ENCODE measurements at places on chromosomes 7 and 10.

- DNase-seq = peak; percentile 33
Observed at GRCh38 chr10:70528741-70529362, 50.3 kb downstream of the PALD1 start.

DNA sequence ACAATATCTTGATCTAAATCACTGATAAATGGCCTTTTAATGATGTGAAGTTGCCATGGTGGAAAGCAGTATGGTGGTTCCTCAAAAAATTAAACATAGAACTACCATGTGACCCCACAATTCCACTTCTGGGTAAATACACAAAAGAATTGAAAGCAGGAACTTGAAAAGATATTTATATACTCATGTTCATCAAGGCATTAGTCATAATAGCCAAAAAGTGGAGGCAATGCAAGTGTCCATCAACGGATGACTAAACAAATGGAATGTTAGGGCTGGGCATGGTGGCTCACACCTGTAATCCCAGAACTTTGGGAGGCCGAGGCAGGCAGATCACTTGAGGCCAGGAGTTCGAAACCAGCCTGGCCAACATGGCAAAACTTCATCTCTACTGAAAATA, 2.0 kb upstream of the DNAJC12 start:
- peak; percentile 5 for DNase-seq

- DNase-seq = no peak
Observed at GRCh38 chr7:85160223-85160622, 26.6 kb downstream of the SEMA3D start.

DNA sequence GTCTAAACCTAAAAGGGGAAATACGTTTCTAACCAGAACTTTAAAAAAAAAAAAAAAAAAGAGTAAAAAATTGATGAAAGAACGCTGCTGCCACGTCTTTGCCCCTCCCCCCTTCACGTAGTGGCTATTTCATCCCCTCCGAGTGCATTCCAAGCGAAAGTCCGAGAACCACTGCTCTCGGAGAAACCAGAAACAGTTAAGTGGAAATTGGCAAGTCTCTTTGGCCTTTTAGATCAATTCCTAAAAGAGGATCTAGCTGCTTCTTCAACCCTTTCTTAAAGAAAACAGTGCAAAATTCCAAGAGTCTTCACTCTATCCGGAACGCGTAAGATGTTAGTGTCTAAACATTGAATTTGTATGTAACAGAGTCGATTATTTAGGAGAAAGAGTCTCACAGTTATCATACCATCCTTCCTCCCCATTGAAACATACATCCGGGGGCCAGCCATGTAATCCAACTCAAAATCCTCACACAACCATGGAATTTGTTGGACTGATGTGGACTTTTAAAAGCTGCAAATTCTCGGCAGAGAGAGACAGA, 1.1 kb downstream of the P4HA1 start:
- DNase-seq = peak; percentile 77

DNA sequence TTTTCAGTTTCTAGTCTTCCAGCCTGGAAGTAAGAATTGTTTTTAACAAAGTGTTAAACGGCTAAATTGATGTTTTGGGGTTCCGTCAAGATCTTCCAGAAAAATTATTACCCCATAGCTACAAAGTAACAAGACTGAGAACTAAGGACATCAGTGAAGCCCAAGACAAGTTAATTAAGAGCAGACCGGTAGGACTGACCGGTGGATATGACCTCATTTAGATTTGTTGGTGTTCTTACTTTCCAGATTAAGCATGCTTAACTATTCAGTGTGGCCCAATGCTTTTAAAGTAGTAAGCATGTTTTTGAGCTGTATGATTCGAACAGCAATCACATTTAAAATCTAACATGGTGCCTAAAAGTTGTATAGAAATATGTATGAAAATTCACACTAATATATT, 73.1 kb upstream of the RPA3 start:
- DNase-seq = no peak

GRCh38 chr7:37770838-37771237, 77.6 kb upstream of the NME8 start:
- DNase-seq = no peak

GRCh38 chr7:132503415-132503814, 72.9 kb downstream of the PLXNA4 start:
- DNase-seq = no peak

DNA sequence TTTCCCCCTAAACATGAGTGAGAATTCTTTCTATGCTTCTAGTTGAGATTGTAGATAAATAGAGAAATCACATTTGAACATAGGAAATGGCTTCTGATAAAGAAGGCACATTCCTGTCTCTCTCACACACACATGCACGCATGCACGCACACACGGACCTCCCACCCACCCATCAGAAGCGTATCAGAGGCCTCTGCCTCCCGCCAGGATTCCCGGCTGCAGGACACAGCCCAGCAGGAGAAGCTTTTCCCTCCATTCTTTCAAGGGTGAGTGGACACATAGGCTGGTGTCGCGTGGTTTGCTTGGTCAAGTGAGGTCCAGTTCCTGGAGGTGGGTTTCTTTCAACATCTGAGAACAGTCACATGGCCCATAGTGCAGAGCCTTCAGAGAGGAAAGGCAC, 34.2 kb downstream of the KLF6 start:
- no peak for DNase-seq

DNA sequence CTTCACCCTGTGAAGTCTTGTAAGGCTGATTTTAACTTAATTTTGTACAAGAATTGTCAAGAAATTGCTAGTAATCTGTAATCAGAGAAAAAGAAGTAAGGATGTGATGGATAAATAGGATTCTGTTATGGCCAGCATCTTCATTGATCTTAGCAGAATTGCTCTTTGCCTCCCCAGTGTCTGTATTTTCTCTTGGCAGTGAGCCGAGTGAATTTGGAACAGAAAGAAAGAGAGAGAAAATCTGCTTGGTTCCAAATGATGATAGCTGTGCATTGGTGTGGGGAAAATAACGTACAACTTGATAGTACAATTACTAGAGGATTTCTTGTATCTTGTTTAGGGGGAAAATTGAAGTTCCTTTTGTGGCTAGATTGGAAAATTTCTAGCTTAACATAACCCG, 34.6 kb downstream of the VTI1A start:
- DNase-seq = no peak

GRCh38 chr7:139192014-139192706, 38.9 kb upstream of the UBN2 start:
- no peak for DNase-seq

- DNase-seq = no peak
Observed at GRCh38 chr10:2913474-2913873, 153.9 kb upstream of the PFKP start.

DNA sequence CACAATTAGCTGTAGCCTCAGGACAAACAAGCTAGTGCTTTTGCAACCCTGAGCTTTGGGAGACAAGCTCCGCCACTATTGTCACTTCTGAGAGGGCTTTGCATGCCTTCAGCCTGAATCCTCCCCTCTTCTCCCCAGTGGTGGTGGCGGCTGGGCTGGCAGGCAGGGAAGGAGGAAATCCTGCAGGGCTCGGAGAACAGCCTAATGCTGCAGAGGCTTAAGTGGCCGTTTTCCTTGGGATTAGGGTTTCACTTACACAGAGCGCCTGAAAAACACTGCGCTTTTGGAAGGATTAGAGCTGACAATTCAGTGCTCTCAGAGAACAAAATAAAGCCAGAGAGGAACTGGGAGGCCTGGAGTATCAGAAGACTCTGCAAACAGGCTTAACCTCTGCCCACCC, 71.3 kb downstream of the PAX2 start:
- DNase-seq = no peak

DNA sequence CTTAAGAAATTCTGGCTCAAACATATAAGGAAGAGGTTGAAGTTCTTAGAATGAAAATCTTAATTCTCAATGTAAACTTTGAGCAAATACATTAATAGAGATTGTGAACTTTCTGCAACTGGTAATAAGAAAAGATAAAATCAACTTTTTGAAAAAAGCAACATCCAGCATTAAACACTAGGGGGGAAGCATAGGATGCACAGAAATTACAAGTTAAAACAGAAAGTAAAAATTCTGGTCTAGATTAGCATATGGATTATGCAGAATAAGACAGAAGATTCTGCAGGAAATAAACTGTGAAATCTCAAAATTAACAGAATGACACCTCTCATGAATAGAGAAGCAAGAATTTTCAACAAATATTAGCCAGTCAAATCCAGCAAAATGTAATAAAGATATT, 38.0 kb upstream of the CAV2 start:
- DNase-seq = no peak

- DNase-seq = no peak
Observed at GRCh38 chr7:131890176-131890575, 333.7 kb upstream of the PODXL start.

GRCh38 chr10:28538595-28538994, 5.7 kb downstream of the WAC start:
- no peak for DNase-seq

DNA sequence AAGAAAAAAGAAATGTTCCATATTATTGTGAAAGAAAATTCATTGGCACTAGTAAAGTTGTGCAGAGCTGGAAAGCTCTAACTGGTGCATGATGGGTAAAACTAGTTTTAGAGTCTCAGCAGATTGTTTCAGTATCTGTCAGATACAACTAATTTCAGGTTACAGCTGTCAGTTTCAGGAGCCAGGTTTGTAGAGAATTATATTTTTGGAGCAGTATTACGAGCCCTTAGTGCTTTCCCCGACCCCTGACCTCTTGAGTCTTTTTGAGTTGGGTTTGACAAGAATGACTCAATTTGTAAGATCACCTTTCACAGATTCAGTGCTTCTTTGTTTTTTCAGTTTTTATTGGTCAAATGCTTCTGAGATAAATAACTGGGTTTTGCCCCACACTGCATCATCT, 366.4 kb upstream of the PLXDC2 start:
- DNase-seq = no peak

DNA sequence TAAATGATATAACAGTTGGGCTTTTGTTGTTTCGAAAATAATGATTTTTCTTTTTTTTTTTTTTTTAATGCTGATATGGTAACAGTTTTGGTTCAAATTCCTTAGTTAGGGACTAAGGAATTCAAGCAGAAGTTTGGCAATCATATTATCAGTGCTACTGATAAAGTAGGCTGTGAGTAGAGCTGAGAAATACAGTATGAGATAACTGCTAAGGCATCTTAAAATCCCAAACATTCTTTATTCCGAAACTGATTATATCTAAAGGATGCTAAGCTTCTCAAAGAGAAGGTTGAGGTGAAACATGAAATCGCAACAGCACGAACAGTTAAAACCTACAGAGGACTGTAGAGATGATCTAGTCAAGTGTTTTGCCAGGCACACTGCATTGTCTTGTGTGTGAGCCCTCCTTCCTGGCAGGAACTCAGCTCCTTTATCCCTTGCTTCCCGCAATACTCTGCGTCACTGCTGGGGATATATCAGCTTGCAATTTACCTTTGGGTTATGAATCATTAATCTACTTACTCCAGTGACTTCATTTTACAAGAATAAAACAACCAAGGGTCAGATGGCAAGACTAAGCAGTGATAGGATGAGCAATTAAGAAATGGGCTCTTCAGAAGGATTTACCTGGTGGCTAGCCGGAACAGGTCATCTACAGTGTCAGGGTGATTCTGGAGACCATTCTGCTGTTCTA, 36.7 kb downstream of the IRF5 start:
- no peak for DNase-seq

- DNase-seq = peak; percentile 85
Observed at GRCh38 chr7:12389089-12389700, 14.5 kb downstream of the VWDE start.

GRCh38 chr7:127821146-127821545, 169.2 kb downstream of the SND1 start:
- DNase-seq = no peak

GRCh38 chr7:83984076-83984475, 210.5 kb downstream of the SEMA3A start:
- DNase-seq = no peak

GRCh38 chr10:71090330-71090729, 122.0 kb upstream of the UNC5B start:
- no peak for DNase-seq

DNA sequence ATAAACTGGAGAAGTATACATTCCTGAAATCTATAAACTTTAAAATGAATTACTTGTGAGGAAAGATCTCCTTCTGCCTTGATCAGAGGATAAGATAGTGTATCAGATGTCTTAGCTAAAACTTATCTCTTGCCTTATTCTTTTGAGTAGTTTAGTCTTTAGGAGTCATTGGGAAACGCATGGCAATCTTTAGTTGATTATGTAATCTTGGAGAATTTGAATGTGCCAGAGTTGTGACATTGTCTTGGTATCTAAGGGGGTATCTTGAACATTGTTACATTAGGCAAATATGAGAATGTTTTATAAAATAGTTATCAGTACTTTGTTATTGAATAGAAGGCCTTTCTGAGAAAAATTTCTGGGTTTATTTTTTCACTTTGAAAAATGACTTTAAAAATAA, 61.6 kb upstream of the ADRA2A start:
- DNase-seq = no peak

- no peak for DNase-seq
Observed at GRCh38 chr10:88530093-88530492, 53.0 kb downstream of the RNLS start.

- DNase-seq = peak; percentile 29
Observed at GRCh38 chr10:51029172-51029641, 45.1 kb upstream of the PRKG1 start.

DNA sequence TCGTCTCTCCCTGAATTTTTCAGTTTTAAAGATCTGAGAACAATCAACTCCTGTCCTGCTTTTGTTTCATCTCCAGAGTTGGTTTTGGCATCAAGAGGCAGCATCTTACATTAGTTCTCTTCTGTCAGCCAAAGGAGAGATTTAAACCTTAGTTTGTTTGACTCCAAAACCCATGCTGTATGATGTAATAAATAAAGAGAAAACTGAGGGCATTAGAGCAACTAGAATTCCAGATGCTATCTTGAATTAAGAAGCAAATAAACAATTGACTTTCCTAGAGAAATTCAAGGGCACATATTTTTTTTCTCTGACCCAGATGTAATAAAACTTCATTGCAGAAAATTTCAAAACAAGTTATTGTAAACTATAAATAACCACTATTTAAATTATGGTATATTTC, 54.4 kb downstream of the INHBA start:
- DNase-seq = no peak

- no peak for DNase-seq
Observed at GRCh38 chr7:156192921-156193320, 380.7 kb upstream of the SHH start.

- no peak for DNase-seq
Observed at GRCh38 chr10:131685007-131685406, 215.8 kb upstream of the PPP2R2D start.
